ENCODE measurements at places on chromosomes 5 and 9.

- DNase-seq = no peak
These were observed 26.8 kb downstream of the LURAP1L start for GRCh38 chr9:12801663-12802062.

GRCh38 chr5:55902696-55903095 lies 51.5 kb downstream of the IL31RA start:
- DNase-seq = no peak

DNA sequence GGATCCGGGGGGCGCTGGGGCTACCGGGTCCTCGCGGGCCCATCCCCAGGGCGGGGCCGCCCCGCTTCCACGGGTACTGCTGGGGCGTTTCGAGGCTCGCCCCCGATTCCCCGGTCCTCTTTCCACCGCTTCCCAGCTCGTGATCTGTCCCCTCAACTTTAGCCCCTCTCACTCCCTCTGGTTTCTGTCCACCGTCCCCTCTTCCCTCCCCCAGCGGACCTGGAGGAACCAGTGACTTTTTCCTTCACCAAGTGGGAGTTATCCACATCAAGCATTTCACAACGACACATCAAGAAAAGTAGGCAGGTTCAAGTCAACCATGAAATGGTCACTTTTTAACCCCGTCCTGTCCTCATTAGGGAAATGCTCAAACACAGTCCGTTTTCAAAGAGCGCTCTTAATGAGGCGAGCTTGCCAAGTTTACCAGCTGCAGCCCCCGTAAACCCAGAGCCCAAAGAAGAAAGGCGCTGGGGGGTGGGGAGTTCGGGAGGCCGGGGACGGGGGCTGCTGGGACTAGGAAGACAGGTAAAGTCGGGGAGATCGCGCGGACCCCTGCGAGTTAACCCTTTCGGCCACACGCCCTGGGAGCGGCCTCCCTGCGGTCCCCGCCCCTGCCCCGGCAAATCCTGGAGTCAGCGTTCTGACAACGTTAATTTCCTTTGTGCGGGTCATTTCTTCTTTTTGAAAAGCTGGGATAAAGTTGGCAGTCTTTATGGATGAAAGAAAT lies 2.1 kb upstream of the NFIB start:
- no peak for DNase-seq

GRCh38 chr5:104345222-104346016 lies 782.8 kb upstream of the NUDT12 start:
- no peak for DNase-seq

DNA sequence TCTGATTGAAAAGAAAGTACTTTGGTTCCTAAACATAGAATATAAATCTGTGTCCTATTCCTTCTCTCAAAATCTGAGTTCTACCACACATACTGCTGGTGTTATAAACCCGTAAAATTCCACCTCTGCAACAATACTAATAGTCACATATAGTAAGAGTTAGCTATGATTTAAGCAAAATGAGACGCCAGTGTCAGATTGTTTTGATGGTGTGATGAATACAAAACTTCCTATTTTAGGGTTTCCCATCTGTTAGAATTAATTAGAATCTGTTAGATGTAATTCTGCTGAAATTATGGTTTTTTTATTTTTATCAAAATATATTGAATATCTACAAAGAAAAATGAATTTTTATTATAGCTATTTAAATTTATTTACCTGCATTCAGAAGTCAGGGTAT lies 26.7 kb downstream of the ARSK start:
- DNase-seq = no peak

GRCh38 chr5:87321605-87322004 lies 53.9 kb downstream of the RASA1 start:
- no peak for DNase-seq

- DNase-seq = no peak
These were observed 718 bp downstream of the QSOX2 start for GRCh38 chr9:136244969-136245218.

DNA sequence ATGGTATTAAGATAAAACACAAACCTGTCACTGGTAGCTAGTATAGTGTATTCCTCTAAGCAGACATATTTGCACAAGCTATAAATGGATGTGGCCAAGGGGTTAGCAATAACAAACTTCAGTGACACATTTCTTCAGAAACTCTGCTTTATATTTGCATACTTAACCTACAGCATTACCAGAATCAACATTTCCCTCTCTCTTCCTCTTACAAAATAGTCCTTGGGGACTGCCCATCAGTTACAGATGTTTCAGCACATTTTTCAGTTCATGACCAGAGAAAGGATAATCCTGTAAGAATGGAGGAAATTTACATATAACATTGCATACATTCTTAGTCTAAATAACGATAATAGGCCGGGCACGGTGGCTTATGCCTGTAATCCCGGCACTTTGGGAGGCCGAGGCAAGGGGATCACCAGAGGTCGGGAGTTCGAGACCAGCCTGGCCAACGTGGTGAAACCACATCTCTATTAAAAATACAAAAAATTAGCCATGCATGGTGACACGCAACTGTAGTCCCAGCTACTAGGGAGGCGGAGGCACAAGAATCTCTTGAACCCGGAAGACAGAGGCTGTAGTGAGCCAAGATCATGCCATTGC lies 25.3 kb upstream of the SLC1A1 start:
- no peak for DNase-seq

DNA sequence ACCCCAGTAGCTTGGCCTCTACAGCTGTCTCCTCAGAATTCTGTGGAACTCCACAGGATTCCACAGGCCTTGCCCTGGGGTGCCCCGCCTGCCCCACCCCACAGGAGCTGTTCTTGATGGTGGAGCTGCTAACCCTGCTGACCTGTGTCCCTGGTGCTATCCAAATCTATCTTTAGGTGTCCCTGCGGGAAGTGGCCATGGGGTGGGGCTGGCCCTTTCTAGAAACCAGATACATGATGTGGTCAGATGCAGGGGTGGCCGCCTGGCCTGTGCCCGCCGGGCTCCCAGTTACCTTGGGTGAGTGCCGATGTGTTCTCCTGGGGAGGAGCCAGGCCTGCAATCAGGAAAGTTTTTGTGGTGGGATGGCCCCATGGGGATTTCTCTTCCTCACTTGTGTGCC lies 34.2 kb downstream of the WNK2 start:
- DNase-seq = no peak
